ENCODE measurements at places on chromosomes 2 and 18.

- peak; percentile 70 for DNase-seq
Observed at GRCh38 chr18:69109686-69110085, 291.0 kb upstream of the DOK6 start.

DNA sequence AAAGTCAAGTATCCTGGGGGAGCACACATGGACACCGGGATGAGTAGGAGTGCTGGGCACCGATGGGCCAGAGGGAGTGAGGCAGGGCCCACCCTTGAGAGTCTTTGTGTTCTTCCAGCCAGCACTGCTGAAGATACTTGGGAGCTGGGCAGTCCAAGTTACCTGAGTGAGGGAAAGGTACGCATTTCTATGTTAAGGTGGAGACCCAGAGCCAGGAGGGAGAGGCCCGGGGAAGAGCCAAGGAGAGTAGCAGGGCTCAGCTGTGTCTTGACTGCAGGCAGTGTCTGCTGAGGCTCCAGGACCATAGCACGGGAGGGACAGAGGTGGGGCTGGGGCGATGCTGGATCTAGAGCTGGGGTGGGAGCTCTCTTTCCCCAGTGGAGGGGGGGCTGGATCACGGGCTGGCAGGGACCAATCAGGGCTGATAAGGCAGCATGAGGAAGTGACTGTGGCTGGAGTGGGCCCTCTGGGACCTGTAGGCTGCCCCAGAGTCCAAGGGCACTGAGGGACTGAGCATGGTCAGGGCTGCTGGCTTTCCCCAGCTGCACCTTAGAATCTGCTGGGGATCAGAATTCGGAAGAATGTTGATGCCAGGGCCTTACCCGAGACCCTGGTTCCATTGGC, 289.2 kb downstream of the PHLPP1 start:
- no peak for DNase-seq

DNA sequence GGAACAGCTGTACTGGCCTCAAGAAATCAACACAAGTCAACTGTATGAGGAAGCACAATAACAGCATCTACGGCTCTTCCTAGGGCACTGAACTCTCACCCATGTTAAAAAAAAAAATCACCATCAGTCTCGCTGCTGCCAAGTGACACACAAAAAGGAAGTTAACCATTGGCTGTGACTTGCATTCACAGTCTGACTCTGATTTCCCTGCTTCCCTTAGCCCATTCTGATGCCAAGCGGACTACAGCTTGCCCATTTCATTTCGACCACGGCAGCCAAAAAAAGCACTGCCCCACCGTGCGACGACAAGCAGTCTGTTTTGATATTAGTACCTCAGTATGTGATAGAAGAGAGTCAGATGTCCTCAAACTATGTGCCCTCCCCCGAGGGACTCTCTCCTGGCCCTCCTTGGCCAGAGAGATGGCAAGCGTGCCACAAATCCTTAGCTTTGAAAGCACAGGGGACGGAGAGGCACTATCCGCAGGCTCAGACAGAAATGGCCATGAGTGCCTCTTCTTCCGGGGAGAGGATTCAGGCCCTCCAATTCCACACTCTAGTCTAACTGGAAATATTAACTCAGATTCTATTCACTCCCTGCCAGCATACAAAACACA, 250.0 kb downstream of the TCF4 start:
- DNase-seq = no peak

GRCh38 chr2:37769551-37769950, 98.1 kb upstream of the CDC42EP3 start:
- no peak for DNase-seq

GRCh38 chr2:223998948-223999347, 40.1 kb downstream of the SERPINE2 start:
- DNase-seq = no peak

DNA sequence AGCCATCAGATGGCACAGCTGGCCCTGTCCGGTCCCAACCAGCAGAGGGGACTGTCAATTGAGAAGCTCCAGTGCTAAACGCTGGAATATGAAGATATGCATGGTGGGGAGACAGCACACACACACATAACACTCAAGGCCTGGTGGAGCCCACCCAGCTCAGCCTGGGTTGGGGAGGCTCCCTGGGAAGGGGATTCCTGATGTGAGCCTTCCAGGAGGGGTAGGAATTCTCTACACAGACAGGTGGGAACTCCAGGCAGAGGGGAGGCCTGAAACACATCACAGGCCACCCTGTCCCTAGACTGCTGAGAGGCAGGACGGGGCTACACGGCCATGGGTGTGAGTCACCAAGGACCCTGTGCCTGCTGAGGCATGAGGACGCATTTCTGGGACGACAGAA, 49.4 kb upstream of the SH3RF3 start:
- no peak for DNase-seq

DNA sequence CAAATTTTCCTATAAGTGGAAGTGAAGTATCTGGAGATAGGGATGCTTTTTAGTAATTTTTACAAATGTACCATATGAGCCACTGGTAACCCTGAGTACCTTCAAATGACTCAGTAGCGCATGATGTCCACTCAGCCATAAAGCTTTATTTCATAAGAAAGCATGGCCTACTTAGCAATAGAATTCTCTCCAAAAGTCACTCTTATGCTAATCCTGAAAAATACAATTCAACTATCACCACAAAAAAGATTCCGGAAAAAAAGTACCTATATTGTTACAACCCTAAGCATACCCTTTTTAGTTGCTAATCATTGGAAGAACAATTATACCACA, 732.2 kb downstream of the SOCS6 start:
- DNase-seq = no peak

- DNase-seq = no peak
Observed at GRCh38 chr2:75545387-75545786, 15.4 kb downstream of the EVA1A start.

GRCh38 chr2:12819103-12819475, 102.4 kb downstream of the TRIB2 start:
- DNase-seq = peak; percentile 87

- DNase-seq = no peak
Observed at GRCh38 chr2:4486971-4487370, 783.6 kb downstream of the DCDC2C start.

DNA sequence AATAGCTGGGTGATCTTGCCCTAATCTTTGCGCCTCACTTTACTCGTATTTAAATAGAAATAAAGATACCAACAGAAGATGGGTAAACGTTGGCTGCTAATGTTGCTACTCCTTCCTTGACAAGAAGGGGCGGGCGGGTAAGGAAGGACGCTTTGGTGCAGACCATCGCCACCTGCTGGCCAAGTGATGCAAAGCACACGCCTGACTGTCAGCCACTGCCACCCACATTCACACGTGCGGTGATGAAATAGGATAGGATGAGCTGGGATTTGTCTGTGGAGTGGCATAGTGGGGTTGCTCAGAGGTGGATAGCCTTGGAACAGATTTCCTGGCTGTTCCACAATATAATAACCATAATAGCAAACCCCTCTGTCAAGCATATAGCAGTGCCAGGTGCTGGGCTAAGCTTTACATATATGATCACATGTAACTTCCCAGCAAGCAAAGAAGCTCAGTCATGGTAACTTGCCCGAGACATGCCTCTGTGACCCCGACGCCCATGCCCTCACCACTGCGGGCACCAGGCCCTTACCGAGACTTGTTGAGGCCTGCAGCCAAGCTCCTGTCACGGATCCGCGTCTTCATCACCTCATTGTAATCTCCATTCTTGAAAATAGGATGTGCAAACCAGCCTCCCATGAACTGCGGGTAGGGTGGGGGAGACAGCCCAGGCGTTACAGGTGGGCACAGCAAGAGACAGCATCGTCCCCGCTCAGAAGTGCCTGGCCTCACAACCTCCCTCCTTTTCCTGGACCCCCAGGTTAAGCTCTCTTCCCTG, 39.3 kb downstream of the LCT start:
- DNase-seq = peak; percentile 54

GRCh38 chr18:62788111-62788510, 72.8 kb downstream of the PHLPP1 start:
- DNase-seq = no peak

DNA sequence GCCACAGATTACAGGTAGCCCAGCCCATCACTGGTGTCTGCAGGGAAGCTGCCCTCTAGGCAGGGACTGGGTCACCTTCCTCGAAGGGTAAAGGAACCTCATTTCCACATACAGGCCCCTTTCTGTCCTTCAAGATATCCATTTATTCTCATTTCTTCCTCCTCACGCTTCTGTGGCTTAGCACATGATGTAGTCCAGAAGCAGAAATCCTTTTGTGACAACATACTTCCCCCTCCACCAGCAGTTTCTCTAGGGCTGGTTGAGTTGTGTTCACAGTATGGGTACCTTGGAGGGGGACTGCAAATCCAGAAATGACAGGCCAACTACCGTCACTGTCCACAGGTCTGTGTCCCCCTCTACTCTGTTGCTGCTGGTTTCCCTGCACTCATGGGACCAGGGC, 364.9 kb downstream of the ANAPC1 start:
- DNase-seq = no peak

- no peak for DNase-seq
Observed at GRCh38 chr2:37654932-37655841, 16.3 kb downstream of the CDC42EP3 start.

- no peak for DNase-seq
Observed at GRCh38 chr2:97698530-97698929, 14.8 kb upstream of the ZAP70 start.

- no peak for DNase-seq
Observed at GRCh38 chr2:126467367-126468054, 188.4 kb upstream of the GYPC start.

DNA sequence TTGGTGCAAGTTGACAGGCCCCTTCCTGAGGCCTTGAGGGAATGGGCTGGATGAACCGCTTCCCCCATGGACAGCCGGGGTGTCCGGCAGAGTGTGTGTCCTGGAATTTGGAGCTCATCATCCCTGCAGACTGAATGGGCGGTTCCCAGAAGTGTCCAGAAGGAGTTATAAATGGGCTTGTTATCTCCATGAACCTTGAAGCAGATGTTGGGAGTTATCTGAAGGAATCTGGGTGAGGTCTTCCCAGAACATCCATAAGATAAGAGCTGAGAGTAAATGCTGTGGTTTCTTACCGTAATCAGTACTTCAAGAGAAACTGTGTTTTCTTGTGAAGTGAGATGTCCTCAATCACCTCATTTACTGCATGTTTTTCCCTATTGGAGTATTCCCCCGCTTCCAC, 21.1 kb downstream of the PLB1 start:
- no peak for DNase-seq

GRCh38 chr2:96964221-96964905, 22.0 kb downstream of the FAM178B start:
- no peak for DNase-seq

DNA sequence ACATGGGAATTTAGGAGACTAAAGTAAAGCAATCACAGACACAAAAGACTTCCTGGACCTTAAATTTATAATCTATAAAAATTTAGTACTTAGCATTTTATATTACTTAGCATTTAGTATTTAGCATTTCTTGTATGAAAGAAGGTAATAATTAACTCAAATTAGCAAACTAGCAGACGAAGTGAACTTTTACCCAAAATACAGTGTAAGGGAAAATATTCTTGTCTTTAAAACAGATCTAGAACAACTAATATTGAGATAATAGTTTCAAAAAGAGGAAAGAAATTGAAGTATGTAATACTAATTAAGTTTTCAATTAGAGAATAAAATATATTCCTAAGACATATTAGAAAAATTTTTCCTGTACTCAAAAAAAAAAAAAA, 134.5 kb upstream of the ZNF804A start:
- DNase-seq = no peak

DNA sequence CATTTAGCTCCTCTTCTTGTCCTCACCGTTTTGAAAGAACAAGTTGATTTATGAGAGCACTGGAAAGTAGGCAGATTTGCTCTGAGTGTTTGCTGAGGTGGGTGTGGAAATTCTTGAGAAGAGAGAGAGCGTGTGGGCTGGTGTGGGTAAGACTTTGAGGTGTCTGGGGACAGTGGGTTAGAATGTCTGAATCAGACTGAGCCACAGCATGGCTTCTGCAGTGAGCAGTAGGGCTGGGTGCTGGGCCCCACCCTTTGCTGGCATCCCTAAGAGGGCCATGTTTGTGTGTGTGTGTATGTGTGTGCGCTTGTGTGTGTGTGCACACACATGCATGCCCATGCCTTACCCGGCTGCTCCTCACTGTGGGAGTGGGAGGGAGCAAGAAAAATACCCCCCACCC, 63.7 kb downstream of the COPS8 start:
- no peak for DNase-seq

DNA sequence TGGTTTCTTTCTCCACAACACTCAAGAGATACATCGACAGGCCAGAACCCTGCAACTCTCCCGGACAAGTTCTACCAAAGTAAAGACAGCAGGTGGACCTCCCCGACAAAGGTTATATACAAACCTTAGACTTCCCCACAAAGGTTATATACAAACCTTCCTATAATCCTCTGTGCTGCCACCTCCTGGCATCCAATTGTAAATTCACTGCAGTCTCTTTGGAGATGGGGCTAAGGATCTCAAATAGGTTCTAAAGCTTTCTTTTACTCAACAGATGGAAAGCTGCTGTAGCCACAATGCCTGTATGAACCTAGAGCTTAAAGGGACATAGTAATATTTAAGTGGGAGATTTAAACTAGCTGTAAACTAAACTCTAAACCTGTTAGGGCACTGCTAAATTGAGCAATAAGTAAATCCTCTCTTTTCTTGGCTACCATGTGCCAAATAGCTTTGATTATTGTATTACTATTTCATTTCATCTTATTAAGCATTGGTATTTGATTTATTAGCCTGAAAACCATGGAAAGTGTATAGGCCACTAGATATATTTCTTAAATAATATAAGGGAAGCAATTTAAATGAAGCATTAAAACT, 9.8 kb upstream of the MREG start:
- DNase-seq = peak; percentile 20

DNA sequence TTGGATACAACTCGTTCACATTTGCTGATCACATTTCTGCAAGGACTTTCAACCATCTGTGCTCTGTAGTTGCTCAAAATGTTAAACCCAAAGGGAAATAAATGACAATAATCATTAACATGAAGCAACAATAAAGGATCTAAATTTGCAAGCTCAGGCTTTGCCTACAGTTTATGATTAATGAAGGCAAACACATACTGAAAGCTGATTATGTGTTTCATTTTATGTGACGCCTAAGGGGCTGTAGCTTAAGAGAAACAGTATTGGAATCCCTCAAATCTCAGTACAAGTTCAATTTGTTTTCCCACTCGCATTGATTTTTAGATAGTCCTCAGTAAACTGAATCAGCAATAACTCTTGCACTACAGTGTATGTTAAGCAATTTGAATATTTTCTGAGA, 160.3 kb upstream of the FSIP2 start:
- no peak for DNase-seq

DNA sequence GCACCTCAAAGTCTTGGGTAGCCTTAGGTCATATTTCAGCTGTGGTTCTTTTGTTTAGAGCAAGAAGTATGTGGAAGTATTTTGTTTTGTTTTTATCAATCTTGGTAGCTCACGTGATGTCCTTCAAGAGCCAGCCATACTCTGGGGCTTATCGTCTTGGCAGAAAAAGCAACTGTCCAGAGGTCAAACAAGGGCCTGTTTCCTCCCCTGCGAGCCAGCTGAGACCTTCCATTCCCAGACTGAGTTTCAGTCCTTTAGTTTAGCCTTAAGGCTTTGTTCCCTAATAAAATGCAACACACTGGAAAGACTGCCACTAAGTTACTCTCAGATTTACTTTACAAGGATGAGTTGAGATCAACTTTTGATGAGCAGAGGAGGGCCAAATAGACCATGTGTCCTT, 63.5 kb downstream of the TXNL1 start:
- DNase-seq = no peak

GRCh38 chr2:19772981-19773380, 128.8 kb downstream of the TTC32 start:
- DNase-seq = no peak

GRCh38 chr2:113158884-113159553, 14.8 kb upstream of the PSD4 start:
- no peak for DNase-seq

- DNase-seq = no peak
Observed at GRCh38 chr2:44245083-44245861, 30.0 kb upstream of the SLC3A1 start.
